Occipital lobe (tissue), 3 donors: ENCODE measurements at places on chromosomes 6 and 20. TPM values are rescaled to one million over a fixed set of nuclear protein-coding genes. Genes with fewer than 3 reads are reported as not detected.

DNA sequence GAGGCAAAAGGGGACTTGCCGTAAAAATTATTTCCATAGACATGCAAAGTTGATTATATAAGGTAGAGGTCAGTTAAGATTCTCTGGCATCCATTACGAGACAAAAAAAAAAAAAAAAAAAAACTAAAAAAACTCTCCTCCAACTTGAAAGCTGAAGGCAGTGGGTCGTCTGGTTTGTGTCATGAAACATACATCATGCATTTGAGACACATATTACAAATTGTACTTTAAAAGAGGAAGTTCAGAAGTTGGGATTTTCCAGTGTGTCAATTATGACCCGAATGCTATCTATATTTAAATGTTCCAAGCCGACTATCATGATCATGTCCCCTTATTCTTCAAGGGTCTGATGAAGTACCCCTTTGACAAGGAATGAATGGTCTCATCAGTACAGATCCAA is 125.1 kb downstream of the ZNF217 start:
- DNase-seq, result no peak

GRCh38 chr20:56974499-56975250 is 291.8 kb downstream of the BMP7 start:
- DNase-seq, result no peak

DNA sequence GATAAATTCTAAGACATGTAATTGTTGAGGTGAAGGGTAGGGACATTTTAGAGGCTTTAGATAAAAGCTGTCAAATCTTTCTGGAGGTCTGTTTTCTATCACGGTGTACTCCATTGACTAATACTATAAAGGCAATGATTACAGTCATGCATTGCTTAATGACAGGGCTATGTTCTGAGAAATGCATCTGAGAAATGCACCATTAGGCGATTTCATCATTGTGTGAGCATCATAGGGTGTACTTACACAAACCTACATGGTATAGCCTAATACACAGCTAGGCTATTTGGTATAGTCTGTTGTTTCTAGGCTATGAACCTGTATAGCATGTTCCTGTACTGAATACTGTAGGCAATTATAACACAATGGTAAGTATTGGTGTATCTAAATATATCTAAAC is 71.3 kb upstream of the FYN start:
- no peak for DNase-seq

- DNase-seq, result no peak
These were observed 201.2 kb downstream of the FOXA2 start for GRCh38 chr20:22383156-22383555.

HLA-DRB5 gene
- total RNA-seq, result not detected

SLC52A3 gene
- not detected for total RNA-seq

DNA sequence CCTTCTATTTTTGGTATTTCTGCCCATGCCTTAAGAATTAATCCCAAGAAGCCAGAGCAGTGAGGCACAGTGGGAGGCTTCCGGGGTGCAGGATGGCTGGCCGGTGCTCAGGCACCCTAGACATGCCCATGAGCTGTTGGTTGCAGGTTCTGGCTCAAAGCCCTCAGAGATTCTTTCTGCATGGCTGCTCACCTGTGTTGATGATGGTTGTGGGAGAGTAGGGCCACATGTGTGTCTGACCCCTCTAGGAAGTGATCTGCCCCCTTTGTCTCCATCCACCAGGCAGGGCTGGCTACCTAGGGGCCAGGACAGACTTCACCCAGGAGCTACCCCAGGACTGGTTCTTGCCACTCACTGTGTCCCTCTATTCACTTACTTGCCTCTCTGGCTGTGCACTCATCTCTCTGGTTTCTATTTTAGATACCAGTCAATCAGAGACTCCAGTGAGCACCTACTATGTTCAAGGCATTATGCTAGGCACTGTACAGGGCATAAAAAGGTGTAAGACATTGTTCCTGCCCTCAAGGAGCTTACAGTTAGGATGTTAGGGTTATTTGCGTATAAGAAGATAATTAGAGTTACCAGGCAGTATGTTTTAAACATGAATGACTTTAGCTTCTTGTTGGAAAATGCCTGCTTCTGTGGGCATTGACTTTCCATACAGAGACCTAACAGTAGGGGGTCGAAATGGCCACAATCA is 16.8 kb downstream of the CD83 start:
- DNase-seq, result no peak

DNA sequence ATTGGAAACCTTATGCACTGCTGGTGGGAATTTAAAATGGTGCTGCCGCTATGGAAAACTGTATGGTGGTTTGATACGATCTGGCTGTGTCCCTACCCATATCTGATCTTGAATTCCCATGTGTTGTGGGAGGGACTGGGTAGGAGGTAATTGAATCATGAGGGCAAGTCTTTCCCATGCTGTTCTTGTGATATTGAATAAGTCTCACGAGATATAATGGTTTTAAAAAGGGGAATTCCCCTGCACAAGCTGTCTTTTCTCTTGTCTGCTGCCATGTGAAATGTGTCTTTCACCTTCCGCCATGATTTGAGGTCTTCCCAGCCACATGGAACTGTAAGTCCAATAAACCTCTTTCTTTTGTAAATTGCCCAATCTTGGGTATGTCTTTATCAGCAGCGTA is 4.9 kb downstream of the TAP2 start:
- DNase-seq, result no peak

FIG4 gene
- 42.9 TPM for total RNA-seq

DNA sequence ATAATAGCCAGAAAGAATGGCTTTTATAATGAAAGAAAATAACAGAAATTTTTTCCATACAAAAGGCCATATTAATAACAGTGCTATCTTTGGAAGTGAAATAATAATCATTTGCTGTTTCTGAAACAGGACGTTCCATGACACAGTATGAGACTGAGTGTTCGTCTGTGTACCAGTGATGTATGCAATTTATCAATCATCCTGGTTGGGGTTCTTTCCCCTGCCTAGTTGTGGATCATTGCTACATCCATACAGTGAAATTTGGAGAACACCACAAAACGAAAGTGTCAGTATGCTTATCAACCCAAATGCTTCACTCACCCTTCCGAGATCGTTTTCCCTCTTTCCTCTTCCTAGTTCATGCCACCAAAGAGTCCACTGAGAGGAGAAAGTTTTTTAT is 151.4 kb upstream of the PRDM1 start:
- no peak for DNase-seq

HDGFL1 gene
- not detected for total RNA-seq

GRCh38 chr6:105279463-105279862 is 99.6 kb upstream of the POPDC3 start:
- no peak for DNase-seq

- DNase-seq, result no peak
These were observed 110.4 kb upstream of the SCAF8 start for GRCh38 chr6:154622618-154623336.

GRCh38 chr6:87907521-87907920 is 140.1 kb upstream of the SPACA1 start:
- DNase-seq, result no peak

DNA sequence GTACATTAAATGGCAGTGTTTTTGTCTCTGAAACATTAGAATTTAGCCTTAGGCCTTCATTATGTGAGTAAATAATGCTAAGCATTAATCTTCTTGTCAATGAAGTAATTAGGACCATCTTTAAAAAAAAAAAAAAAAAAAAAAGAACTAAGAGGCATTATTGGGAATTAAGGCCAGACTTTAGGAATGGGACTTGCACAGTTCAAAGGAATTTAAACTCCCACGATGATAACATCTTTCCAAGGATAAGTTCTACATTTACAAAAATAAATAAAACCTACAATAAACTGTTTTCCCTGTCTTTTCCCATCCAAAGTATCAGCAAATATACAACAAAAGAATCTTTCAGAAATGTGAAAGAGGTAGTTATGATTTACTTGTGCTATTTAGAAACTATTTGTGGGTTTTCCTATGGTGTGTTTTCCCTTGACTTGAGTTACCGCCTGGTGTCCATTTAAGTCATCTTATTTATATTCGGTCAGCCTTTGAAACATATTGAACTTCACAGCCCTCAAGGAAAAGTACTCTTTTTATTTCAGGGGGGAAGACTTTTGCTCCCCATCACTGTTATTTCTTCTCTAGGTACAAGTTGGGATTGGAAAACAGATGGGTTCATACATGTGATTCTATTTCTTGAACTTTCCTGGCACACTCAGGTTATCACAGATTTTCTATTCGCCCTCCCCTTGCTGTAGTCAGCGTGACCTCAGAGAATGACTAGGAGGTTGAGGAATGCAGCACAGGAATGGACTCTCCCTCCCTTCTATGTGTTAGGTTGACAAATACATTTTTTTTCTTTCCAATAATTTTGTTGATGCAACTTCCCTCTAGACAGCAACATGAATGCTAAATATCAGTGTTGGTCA is 13.6 kb downstream of the STMND1 start:
- DNase-seq, result no peak

COL21A1 gene
- total RNA-seq, result 1.9 TPM

GRCh38 chr20:17066902-17067301 is 159.9 kb upstream of the PCSK2 start:
- DNase-seq, result no peak

GRCh38 chr20:50652702-50653294 is 38.5 kb downstream of the RIPOR3 start:
- DNase-seq, result no peak

GRCh38 chr6:167350275-167350696 is 25.4 kb downstream of the TTLL2 start:
- DNase-seq, result no peak

FOXS1 gene
- 0.78 TPM for total RNA-seq

DLK2 gene
- 7.3 TPM for total RNA-seq

GRCh38 chr20:52083627-52084232 is 107.8 kb downstream of the ZFP64 start:
- no peak for DNase-seq

ENPP4 gene
- 27.8 TPM for total RNA-seq

CST5 gene
- not detected for total RNA-seq

DNA sequence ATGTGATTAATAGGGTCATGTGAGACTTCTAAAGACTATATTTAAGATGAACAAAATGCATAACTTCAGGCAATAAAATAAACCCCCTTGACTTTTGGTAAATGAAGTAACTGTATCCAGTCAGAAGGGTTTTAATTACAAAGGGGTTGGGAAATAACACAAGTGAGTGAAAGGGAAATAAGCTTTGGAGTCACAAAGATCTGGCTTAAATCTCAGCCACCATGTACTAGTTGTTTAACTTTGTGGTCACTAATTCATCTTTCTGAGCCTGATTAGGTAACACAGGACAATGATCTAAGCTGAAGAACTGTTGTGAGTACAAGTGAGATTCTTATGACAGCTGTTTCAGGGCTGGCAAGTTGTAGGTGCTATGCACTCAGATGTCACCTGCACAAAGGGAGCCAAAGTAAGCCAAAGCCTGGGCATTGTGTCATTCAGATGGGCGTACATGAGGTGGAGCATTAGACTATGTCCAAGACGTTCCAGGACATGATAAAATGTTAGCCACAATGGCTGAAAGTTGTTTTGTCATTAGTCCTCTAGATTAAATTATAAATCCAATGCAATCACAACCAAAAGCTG is 13.8 kb downstream of the TOMM34 start:
- no peak for DNase-seq

PAK5 gene
- 55.7 TPM for total RNA-seq

BANF2 gene
- not detected for total RNA-seq

- DNase-seq, result no peak
These were observed 41.7 kb upstream of the EMILIN3 start for GRCh38 chr20:41408156-41408794.

GRCh38 chr6:36064770-36065396 is 37.3 kb downstream of the MAPK14 start:
- DNase-seq, result no peak

DNA sequence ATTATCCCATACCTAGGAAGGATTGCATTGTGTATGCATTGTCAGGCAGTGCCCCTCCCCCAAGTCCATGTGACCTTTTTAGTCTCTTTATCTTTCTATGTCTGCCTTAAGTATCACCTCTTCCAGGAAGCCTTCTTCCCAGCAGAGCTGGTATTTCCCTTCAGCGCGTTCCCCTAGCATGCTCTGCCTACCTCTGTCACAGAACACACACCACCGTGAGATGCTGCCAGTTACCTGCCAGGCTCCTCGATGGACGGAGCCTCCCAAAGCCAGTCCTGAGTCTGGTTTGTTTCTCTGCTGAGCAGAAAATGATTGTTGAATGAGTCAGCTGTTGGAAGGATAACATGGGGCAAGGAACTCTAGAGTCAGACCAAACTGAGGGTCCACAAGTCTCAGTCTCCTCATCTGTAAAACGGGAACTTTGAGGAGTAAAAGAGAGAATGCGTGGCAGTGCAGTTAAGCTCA is 11.3 kb upstream of the ZNF335 start:
- no peak for DNase-seq

GRCh38 chr6:91304521-91304920 is 717.6 kb upstream of the MAP3K7 start:
- DNase-seq, result no peak

DNA sequence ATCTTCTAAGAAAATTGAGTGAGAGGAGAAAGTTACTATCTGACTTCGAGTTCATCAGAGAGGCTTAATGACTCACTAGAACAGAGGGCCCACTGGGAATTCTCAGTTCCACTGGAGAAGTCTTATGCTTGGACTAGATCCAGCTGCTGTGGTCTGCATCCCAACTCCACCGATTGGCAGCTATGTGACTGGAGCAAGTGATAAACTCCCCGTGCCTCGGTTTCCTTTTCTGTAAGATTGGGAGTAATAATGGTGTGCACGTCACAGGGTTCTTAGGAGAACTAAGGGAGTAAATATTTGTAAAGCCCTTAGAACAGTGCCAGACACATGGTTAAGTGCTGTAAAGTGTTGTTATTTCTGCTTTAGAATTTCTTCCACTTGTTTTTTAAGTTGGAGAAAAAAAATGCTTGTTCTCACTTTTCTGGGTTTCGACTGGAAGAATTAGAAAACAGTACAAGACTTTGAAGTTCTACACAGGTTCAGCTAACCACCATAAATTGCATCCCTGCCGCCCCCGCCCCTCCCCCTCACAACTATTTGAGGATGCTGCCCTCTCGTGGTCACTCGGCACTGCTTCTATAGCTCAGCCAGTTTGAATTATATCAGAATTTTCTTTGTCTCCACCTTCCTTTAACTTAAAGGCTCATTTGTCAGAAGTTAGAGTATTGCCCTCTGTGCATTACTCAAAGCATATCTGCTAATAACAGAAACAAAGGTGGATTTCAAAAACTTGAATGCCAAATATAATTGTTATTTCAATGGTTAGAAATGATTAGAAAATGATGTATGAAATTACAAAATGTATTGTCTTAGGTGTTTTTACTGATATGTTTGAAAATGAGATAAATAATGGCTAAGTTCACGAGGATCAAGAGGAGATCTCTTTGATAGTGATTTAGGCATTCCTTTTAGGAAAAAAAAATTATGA is 95.0 kb upstream of the IFNGR1 start:
- peak; percentile 13 for DNase-seq

DNA sequence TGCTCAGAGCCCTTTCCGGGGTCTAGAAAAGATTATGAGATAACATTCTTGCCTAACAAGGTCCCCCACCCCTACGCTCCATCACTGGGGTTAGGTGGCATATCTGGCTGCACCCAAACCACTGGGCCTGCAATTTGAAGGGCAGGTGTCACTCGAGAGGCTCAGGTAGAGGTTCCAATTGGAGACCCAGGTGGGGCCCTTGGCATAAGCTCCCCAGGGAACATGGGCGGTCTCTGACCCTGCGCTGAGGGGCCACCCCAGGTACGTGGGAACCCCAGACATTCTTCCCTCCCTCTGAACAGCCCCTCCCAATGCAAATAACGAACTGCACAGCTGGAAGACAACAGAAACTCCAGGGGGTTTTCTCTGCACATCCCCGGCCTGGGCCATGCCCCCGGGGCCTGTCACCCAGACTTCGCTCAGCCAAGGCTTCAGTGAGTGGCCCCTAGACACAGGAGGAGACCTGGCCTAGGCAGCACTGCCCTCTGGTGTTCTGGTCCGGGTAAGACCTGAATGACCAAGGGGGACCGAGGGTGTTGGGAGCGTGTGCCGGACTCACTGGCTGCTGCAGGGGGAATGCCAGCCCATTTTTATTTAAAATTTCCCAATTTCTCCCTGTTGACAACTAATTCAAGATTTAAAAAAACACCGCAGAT is 47.5 kb downstream of the DSTN start:
- peak; percentile 16 for DNase-seq
